ENCODE measurements at places on chromosomes 12 and 14.

GRCh38 chr14:42000450-42000849, 393.8 kb downstream of the LRFN5 start:
- DNase-seq, result no peak

DNA sequence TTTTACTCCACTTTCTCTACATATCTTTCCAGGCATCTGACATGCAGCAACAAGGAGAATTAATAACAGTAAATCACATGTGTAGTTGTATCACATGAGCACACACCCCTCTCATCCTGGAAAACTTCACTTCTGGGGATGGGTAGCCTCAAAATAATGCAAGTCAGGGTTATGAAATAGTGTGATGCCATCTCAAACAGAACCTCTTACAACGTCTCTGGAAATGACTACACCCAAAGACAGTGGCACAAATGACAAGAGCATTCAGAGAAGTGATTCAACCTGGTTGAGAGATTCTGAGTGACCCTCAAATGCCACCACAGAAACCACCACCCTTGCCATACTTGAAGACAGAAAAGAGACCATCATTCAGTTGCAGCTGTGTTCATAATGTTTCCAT, 2.8 kb downstream of the DIO2 start:
- DNase-seq, result no peak

- no peak for DNase-seq
Measured at GRCh38 chr14:29918981-29919380, 8.7 kb downstream of the PRKD1 start.

DNA sequence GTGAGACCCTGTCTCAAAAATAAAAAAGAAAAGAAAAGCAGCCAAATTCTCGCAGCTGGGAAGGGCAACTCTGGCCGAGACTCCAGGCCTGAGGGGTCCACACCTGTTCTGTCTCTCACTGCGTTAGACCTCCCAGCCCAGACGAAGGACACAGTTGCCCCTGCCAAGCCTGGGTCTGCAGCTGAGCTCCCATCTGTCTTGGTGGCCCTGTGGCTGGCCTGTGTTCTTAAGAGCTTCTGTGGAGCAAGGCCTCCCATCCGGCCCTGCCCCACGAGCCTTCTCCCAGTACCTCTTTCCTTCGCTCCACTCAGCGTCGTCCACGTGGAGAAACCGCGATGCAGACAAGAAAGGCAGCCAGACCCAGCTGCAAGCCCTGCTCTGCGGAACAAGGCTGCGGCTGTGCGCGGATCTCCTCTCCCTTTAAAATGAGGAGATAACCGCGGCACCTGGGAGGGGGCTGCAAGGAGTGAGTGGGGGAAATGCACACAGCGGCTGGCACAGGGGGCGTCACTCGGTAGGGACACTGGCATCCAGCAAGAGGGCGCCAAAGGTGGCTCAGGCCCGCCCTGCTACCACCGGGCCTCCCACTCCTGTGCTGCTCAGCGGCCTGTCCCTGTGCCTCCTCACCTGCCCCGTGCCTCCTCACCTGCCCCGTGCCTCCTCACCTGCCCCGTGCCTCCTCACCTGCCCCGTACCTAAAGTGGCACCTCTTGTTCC, 42.4 kb downstream of the LRRC74A start:
- no peak for DNase-seq

- no peak for DNase-seq
Measured at GRCh38 chr12:51683763-51684357, 92.8 kb downstream of the SCN8A start.

Data from activated gamma-delta T cell treated with anti-CD3 and anti-CD28 coated beads, Interleukin-2, amount 50 U/mL, for 16 hours (primary cell).